ENCODE measurements at places on chromosomes 7 and 10.

DNA sequence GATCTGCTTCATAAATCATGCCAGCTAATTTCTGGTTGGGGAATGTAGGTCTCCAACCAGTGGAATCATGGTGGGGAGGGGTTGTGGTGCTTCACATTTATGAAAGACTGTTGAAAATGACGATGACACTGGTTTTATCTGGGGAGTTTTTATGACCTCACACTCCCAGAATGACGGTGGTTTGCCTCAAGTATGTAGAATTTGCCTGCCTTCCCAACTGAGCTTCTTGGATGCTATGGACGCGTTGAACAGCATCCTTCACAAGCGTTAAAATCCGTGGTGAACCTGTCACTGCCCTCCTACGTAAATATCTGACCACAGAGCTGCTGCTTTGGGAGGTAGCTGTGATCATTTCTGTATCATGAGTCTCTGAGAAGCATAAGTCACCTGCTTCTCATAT lies 3.3 kb downstream of the INSYN2A start:
- DNase-seq = no peak

DNA sequence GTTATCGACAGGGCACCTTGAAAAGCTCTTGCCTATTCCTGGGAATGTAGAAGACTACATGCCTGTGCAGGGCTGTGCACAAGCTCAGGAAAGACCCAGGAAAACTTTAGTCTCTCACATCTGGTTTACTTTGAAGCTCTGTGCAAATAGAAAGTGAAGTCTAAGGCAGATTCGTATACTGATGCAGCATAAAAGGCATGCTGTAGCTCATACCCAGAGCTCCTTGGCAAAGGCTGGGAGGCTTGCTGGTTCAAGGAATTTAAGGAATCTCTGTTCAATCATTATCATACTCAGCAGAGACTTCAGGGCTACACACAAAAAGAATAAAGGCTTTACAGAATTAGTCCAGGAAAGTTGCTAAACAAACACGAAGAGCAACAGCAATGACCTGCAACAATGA lies 192.0 kb downstream of the OTUD1 start:
- no peak for DNase-seq

DNA sequence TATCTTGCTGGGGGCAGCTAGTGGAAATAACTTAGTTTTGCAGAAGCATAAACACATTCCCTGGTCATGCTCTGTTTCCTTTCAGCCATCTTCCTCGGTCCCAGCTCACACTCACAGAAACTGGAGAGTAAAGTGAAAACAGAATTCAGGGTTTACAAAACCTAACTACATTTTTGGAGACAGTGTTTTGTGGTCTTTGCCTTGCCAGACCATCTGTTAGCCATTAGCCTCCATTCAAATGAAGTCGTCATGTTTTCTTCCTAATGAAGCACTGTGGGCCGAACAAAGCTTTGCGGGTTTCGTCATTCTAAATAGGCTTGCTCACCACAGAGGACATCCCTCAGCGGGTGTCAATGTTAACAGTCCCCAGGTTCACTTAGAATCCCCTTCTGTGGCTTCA lies 214.6 kb upstream of the TMEM72 start:
- no peak for DNase-seq

DNA sequence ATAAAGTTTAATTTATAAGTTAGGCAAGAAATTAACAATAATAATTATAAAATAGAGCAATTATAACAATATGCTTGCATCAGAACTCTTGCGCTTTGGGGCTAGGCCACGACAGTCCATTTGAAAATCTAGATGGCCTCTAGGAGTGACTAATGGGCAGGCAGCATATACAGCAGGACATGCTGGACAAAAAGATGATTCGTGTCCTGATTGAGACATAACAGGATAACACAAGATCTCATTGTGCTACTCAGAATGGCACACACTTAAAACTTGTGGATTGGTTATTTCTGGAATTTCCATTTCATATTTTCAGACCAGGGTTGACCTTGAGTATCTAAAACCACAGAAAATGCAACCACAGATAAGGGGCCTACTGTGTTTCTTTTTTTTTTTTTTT lies 27.5 kb downstream of the CTNNA3 start:
- DNase-seq = no peak

- no peak for DNase-seq
These were observed 338.6 kb downstream of the CNTNAP2 start for GRCh38 chr7:146455091-146455655.

GRCh38 chr10:90420637-90421318 lies 437.1 kb downstream of the HTR7 start:
- DNase-seq = no peak

GRCh38 chr10:103789771-103790201 lies 65.6 kb downstream of the SH3PXD2A start:
- no peak for DNase-seq

DNA sequence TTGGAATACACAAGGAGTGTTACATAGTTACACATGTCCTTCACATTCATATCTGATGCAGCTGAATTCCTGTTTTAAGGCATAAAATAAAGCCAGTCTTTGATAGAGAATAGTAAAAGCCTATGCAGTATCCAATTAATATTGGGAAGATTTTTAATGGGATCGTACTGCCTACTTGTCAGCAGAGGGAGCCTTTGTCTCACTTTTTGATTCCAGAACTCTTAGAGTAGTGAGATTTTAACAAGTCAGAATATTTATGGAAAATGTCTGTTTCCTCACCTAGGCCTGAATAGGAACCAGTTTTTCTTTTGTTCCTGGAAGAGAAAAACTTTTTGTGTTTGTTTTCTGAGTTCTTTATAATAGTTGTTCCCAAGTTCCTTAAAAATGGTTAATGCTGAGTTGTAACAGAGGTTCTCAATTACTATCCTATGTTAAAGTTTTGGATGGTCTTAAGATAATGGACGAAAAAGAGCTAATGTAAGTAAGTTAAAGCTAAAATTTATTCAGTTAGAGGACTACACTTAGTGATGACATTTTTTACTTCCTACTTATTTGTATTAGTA lies 114.0 kb downstream of the BBS9 start:
- DNase-seq = no peak

GRCh38 chr7:92602352-92603088 lies 12.3 kb upstream of the FAM133B start:
- no peak for DNase-seq

DNA sequence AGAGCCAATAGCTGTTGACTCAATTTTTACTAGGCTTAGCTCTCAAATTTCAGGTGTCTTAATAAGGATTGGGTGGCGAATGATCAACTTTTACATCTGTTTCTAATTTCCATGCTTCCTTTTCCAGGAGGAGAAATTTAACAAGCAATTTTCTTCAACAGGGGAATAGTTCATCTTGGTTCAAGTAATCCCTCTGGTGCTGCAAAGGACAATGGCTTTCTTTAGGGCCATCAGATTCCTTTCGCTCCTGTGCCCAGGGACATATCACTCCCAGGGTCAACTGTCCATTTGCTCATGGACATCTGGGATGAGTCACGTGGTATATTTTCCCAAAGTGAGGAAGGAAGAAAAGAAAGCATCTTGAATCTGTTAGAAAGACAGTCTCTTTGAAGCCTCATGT lies 313.3 kb downstream of the FRMD4A start:
- no peak for DNase-seq

DNA sequence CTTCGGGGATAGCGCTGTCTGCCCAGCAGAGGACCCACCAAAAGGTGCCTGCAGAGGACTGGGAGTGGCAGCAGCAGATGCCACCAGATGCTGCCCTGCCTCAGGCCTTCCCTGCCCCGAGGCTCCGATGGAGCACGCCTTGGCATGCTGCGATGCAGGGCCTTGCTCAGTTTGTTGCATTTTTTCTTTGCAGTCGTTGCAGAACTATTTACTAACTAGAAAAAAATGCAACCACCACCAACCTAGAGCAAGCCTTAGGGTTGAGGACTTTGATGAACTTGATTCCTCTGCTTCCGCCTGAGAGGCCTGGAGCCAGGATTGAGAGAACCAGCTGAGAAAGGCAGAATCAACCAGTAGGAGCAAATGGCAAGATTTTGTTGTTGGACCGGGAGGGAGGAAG lies 585.6 kb upstream of the MKI67 start:
- no peak for DNase-seq

- DNase-seq = no peak
These were observed 48.8 kb downstream of the COL26A1 start for GRCh38 chr7:101411508-101411874.

GRCh38 chr10:44020322-44021111 lies 364.4 kb downstream of the CXCL12 start:
- no peak for DNase-seq

DNA sequence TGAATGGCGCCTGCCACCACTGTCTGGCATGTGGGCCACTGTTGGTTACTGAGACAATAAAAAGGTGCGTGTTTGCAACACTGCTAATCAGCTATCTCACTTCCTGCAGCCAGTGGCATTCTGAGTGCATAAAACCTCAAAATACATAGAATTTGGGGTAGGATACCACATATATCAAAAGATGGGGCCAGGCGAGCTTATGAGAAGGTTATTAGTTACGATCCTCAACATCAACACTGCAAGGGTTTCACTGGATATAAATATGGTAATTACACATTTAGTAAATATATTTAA lies 200.2 kb downstream of the WDR37 start:
- DNase-seq = no peak

- DNase-seq = no peak
These were observed 12.2 kb upstream of the CHST15 start for GRCh38 chr10:124105594-124105993.

DNA sequence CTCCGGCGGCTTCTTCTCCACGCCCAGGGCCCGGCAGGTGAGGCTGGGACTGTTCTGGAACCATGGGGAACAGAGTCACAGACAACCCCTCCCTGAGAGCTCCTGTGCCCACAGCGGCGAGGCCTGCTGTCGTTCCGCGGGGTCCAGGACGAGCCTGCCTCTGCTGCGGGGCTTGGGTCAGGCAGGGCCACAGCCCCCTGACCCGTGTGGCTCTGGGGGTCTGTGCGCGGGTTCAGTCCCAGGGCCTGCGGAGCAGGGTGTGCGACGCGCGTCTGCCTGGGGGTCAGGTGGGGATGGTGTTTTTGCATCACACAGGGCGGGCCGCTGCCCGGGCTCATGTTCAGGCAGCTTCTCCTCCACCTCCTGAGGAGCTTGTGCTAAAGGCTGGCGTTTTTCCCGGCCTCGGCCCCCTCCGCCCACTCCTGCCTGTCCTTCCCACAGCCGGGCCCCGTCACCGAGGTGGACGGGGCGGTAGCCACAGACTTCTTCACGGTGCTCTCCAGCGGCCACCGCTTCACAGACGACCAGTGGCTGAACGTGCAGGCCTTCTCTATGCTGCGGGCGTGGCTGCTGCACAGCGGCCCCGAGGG lies 8.4 kb downstream of the AP5Z1 start:
- DNase-seq = no peak

GRCh38 chr10:21978191-21978862 lies 25.2 kb downstream of the DNAJC1 start:
- no peak for DNase-seq

- DNase-seq = no peak
These were observed 12.1 kb upstream of the PODXL start for GRCh38 chr7:131568510-131568909.

- DNase-seq = peak; percentile 46
These were observed 57.6 kb downstream of the RNLS start for GRCh38 chr10:88525371-88526069.

DNA sequence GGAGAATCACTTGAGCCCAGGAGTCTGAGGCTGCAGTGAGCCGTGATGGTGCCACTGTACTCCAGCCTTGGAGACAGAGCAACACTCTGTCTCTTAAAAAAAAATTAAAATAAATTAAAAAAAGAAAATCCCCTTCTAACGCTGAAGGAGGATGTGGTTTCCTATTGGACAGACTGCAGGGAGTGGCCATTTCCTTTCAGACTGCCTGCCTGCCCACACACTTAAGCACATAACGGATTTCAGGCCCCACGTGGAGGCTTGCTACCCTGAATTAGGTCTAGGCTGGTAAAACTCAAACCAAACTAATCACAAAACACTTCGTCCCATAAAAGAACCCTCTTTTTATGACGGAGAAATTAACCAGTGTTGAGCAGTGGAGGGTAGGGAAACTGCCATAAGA lies 34.0 kb downstream of the GATA3 start:
- no peak for DNase-seq

DNA sequence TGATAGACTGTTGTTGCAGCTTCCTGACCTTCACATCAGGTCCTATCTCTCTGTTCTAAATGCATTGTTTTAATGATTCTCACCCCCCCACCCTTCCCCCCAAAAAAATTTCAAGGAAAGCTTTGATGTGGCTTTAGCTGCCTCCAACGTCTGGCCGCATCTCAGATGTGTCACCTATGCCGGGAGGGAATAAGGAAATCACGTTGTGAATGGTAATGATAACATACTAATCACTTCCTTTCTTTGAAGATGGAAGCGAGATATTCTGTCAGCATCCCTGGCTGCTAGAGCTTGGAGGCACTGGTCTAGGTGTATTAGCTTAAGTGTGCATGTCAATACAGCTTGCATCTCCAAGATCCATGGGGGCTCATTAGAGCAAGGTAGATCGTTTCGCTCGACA lies 89.6 kb downstream of the VTI1A start:
- DNase-seq = no peak

DNA sequence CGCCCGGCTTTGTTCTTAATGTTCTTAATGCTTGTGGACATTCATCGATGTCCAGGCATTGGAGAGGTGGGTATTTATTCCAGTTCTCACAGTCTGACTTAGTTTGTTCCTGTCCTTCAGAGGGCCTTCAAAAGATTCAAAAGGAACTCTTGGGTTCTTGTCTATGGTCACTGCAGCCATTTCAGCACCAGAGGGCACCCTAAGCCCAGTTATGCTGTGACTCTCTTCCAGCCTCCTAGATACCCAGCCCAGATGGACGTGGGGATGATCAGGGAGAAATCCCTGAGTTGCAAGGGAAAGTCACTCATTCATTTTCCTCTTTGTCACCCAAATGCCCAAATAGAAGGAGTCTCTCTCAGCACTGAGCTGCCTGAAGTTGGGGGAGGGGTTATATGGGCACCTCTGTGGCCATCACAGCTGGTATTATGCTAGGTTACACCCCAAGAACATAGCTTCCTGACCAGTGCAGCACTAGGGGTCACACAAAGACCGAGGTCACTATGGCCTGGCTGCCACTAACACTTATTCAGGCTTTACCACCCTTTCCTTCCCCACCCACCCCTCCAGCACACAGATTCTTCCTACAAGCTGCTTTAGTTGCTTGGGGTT lies 26.5 kb upstream of the CCDC126 start:
- peak; percentile 24 for DNase-seq

- no peak for DNase-seq
These were observed 138.1 kb downstream of the MACC1 start for GRCh38 chr7:20079080-20079479.

GRCh38 chr7:105014693-105015389 lies 836 bp downstream of the KMT2E start:
- DNase-seq = no peak

GRCh38 chr10:101043363-101043707 lies 12.3 kb downstream of the SFXN3 start:
- no peak for DNase-seq

DNA sequence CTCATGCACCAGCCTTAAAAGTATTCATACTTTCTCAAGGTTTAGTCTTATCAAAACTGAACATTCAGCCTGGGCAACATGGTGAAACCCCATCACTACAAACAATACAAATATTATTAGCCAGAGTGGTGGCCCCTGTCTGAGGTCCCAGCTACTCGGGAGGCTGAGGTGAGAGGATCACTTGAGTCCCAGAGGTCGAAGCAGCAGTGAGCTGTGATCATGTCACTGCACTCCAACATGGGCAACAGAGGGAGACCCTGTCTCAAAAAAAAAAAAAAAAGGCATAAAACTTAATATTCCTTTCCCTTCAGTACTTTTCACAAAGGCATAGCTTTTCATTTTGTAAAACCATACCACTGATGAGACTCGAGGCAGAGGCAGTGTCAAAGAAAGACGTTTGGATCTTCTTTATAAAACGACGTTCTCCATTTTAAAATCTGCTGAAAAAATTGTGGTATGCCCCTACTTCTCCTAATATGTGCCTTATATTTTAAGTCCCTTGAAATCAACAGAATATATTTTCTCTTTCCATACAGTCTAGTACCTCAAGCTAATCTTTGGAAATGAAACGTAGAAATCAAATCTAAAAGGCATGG lies 1.9 kb downstream of the NSUN6 start:
- no peak for DNase-seq
